ENCODE measurements at places on chromosomes 12 and 14. TPM values are rescaled to one million over a fixed set of nuclear protein-coding genes. Genes with fewer than 3 reads are reported as not detected.

Gene TEX52
- polyA plus RNA-seq, result not detected

Gene TBX3
- 9.7 TPM for polyA plus RNA-seq

Gene GAS2L3
- 1.5 TPM for polyA plus RNA-seq

Gene BDKRB1
- polyA plus RNA-seq, result 0.09 TPM

Gene KRT1
- polyA plus RNA-seq, result not detected

Gene CD163
- polyA plus RNA-seq, result 36.7 TPM

Gene LTB4R2
- polyA plus RNA-seq, result 0.90 TPM

Gene GPR132
- polyA plus RNA-seq, result 0.35 TPM

Gene SENP1
- 2.1 TPM for polyA plus RNA-seq

Gene AKAP3
- polyA plus RNA-seq, result 3.1 TPM

Measured in heart right ventricle (tissue), 16 donors.